NCI-H1105 (cell line): ENCODE measurements at places on chromosomes 7 and 10.

- DNase-seq = no peak
Measured at GRCh38 chr7:99270702-99271101, 1.9 kb upstream of the MYH16 start.

DNA sequence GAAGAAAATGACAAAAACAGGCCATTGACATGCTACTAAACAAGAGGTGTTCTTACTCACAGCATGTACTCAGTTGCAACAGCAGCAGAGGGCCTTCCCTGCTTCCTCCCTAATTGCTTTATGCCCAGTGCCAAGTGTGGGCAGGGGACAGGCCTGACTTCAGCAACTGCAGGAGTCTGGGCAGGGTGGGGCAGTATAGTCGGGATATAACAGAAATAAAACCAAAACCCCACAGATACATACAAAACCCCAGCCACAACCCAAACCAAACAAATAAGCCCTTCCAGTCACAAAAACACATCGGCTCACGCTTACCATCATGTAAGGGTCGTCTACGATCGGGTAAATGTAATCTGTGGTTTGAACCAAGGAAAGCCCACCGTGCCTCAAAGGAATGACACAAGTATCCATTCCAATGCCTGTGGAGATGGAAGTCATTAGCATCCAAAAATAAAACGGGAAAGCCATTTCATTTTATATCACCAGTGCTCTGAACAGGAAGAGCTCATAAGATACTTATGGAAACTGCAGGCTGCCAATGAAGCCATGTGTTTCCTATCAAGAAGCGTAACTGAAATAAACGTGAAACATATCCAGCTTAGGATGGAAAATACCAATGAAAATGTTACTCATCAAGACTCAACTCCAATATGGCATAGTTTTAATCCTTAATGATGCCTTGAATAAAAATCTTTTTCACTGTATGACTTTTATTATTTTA, 9.5 kb downstream of the SEPHS1 start:
- DNase-seq = no peak

DNA sequence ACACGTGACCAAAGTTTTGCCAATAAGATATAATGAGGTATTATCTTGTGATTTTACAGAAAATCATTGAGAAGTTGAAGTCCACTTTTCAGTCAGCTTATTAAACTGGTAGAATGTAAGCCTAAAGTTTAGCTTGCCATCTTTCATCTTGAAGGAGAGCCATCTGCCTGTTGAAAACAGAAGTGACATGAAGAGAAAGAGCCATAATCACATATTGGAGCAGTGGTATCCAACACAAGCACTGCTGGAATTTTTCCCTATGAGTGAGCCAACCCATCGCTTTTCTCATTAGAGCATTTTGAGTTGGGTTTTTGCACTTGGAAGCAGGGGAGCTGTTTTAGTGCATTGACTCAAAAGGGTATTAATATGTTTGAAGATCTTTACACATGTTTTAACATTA, 117.6 kb upstream of the FERD3L start:
- no peak for DNase-seq

DNA sequence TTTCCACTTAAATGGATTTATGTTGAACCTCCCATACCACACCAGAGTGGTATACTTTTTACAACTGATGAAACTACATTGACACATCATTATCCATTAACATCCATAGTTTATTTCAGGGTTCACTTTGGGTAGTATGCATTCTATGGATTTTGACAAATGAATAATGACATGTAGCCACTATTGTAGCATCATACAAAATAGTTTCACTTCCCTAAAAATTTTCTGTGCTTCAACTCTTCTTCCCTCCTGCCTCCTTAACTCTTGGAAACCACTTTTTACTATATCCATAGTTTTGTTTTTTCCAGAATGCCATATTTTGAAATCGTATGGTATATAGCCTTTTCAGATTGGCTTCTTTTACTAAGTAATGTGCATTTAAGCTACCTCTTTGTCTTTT, 199.5 kb upstream of the TMEM196 start:
- no peak for DNase-seq

GRCh38 chr10:125057158-125058001, 103.0 kb downstream of the CTBP2 start:
- no peak for DNase-seq

DNA sequence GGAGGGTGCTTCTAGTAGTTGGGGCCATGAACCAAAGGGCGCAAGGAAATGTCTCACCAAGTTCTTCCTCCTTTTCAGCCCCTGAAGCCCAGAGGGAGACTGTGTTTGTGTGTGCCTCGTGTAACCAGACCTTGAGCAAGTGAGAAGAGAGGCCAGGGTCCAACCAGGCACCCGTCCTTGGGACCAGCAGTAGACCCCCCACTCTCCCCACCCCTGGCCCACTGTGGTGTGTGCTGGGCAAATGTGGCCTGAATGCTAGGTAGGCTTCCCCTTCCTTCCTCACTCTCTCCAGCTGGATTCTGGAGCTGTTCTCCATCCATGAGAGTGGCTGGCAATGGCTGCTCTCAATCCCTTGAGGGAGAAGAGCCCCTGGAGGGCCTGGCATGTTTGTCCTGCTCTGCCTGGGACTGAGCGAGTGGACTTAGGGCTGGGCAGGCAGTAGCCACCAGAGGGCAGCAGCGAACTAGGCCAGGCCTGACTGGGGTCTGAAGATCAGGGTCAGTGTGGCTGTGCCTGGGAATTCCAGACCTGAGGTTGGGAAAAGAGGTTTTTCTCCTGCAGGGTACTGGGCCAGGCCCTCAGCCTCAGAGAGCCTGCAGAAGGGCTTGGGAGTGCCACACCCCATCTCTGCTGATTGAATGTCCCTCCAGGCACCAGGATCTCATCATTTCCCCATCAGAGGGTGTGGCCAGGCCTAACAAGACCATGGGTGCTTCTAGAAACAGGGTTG, 12.5 kb downstream of the SFRP5 start:
- DNase-seq = no peak

- no peak for DNase-seq
Measured at GRCh38 chr7:101630591-101630990, 1.5 kb upstream of the MYL10 start.

DNA sequence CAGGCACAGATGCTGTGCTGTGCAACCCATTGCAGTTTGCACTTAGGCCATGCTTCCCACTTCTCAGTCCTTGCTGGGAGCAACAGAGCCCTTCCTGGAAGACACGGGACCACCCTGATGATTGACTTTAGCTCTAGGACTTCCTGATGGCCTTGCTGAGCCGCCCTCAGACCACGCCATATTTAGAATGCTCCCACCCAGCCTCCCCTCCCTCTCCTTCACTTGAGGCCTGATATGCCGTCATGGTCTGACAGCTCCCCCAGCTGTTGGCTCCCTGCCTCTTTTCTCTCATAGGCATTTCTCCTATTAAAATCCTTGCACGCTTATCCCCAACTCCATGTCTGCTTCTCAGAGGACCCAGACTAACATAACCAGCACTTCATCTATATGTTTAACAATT, 29.4 kb upstream of the GATAD1 start:
- DNase-seq = no peak

- DNase-seq = no peak
Measured at GRCh38 chr10:114974625-114975024, 36.6 kb downstream of the TRUB1 start.

GRCh38 chr10:105029286-105029685, 388.2 kb downstream of the SORCS3 start:
- no peak for DNase-seq

DNA sequence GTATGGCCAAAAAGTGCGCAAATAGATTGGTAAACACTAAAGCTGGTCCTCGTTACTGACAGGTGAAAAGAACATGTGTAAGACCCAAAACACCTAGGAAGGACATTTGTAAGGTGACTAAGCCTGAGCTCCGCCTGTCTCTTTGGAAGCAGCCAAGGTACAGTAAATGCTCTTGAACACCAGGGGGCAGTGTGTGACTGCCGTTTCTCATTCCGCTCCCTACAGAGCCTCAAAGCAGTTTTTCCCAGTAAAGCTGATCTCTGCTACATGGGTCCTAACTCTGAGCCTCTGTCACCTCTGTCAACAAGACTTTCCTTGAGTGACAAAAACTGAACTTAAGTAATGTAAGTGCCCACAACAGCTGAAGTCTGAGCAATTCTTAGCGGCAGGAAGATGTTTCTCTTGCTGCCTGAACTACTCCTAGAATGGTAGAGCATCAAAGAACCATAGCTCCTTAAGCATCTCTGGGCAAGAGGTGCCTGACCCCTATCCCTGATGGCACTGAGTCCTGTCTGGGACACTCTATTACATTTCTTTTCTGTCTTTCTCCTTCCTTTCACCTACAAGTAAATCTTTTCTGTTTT, 238.0 kb upstream of the INHBA start:
- peak; percentile 50 for DNase-seq

- DNase-seq = no peak
Measured at GRCh38 chr10:110918643-110919348, at the start of gene BBIP1. TSS of gene BBIP1 (minus strand) at chr10:110919180. CDS start at chr10:110918157, 1,023 bp downstream.

DNA sequence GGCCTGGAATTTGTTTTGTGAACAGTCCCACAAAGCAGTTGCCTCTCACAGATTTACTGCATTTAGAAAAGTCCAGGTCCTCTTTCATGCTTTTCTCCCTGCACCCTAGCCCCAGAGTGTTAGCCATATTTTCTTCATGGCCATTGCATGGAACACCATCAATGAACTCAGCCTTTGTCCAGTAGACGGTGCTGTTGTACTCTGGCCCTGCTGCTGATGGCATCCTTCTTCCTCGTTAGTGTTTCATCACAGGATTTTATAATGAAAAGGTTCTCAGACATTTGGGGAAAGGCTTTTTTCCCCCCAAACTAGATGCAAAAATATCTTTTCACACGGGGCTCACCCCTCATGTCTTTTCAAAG, 93.0 kb upstream of the SLC25A13 start:
- DNase-seq = peak; percentile 52

GRCh38 chr7:139640681-139641080, 117.2 kb downstream of the CLEC2L start:
- DNase-seq = no peak

GRCh38 chr7:119472408-119473038, 800.5 kb upstream of the KCND2 start:
- DNase-seq = peak; percentile 77

DNA sequence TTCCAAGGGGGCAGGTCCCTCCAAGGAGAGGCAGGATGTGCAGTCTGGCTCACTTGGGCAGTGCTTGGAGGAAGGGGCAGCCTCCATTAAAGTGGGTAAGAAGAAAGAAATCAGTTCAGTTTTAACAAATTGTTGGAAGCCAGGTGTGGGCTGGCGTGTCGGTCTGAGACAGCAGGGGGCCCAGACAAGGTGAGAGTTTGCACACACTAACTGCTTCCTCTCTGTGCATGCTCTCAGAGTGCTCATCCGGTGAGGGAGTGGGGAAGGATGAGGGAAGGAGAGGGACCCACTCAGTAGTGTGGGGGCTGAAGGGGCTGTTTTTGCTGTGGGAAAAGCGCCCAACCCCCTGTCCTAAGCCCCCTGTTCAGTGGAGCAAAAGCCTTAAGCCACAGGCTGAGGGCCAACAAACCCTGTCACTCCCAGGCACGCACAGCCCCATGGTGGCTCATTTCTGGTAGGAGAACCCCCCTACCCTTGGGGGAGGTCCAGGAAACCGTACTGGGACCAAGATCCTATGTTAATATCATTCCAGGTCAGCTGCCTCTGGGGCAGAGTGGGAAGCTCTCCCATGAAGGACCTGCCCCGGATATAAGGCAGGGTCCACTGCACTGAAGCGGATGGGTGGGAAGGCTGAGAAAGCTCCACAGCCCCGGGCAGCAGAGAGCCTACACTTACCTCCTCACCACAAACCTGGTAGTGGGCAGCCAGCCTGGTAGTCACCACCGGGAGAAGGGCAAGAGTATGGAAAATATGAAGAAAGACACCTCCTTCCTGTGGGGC, 5.1 kb upstream of the PCBD1 start:
- DNase-seq = no peak

- no peak for DNase-seq
Measured at GRCh38 chr7:101195884-101196283, 5.0 kb downstream of the MOGAT3 start.

- DNase-seq = no peak
Measured at GRCh38 chr10:13100349-13101294, 659 bp downstream of the OPTN start.

DNA sequence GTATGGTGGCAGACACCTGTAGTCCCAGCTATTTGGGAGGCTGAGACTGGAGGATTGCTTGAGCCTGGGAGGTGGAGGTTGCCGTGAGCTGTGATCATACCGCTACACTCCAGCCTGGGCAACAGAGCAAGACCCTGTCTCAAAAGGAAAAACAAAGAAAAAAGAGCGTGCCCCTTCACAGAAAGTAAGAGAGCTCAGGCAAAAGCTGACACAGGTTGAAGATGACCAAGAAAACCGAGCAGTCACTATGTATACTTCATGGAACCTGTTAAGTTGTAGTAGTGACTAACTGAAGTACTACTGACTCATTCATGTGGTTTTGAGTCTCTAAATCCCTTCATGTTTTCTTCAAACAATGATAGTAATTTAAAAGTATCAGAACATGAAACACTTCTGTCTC, 1.2 kb upstream of the PRRT4 start:
- DNase-seq = no peak

- no peak for DNase-seq
Measured at GRCh38 chr7:120110169-120110568, 162.8 kb upstream of the KCND2 start.

DNA sequence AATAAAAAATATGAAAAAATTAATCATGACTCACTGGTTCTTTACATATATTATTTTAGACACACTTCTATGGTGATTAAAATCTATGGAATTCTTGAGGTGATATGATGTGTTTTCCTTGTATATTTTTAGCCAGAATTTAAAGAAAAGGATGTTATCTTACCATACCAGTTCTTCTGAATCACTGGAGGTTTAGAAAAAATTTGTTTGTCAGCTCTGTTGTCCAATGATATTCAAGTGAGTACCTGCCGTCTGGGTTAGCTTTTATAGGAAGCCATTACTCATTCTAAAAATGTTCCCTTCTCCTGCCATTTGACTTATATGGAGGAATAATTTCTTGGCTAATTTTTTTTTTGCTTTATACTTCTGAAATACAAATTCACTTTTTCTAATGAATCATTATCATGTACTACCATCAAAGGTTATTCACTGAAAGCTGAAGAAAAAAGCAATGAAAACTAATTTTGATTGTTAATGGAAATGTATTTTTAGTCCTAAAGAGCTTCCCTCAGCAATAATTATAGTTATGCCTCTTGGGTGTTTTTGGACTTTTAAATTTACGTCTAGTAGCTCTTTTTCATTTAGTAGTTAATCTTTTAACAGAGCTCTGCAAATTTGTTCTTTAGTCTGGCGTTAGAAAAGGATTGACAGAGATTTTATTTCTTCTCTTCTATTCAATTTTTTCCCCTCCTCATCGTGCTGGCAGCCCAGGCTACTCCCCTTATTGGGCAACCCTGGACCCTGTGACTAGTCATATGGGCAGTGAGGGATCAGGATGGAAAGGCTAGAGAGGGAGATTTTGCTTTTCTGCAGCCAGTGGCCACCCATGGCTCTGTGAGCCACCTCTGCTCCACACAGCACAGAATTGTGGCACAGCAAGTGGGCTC, 434.2 kb downstream of the LRMDA start:
- no peak for DNase-seq

- DNase-seq = no peak
Measured at GRCh38 chr10:34251177-34251576, 563.9 kb downstream of the PARD3 start.

- peak; percentile 32 for DNase-seq
Measured at GRCh38 chr10:110498087-110498981, 627 bp downstream of the DUSP5 start.

- DNase-seq = no peak
Measured at GRCh38 chr10:13700473-13701144, 113.8 kb downstream of the PRPF18 start.
